ENCODE measurements at places on chromosomes 11 and 22. TPM values are rescaled to one million over a fixed set of nuclear protein-coding genes. Genes with fewer than 3 reads are reported as not detected.

DNA sequence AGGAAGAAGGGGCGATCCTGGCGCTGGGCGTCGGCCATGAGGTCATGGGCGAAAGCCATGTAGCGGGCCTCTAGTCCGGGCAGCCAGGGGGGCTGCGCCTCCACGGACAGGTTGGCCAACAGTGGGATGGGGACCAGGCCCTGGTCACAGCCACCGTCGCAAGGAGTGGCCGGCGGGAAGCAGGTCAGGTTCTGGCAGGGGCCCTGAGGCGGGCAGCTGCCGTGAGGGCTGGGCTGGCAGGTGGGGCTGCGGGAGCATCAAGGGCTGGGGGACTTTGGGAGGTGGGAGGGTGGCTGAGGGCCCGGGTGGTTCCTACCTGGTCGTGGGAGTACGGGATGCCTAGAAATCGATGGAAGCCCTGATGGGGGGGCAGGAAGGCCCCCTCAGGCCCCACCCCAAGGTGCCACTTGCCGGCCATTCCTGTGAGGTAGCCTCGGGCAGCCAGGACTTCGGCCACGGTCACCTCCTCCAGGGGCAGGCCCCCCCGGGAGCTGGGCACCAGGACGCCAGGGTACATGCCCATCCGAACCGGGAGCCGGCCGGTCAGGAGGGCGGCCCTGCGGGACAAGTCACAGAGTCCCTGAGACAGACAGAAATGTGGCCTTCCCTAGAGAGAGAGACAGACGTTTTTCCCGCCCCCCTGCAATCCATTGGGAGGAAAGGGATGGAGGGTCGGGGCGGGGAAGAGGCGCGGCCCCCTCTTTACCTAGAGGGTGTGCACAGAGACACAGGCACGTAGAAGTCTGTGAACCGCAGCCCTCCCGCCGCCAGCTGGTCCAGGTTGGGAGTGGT, 906 bp downstream of the ARSA start:
- DNase-seq, result no peak

DNA sequence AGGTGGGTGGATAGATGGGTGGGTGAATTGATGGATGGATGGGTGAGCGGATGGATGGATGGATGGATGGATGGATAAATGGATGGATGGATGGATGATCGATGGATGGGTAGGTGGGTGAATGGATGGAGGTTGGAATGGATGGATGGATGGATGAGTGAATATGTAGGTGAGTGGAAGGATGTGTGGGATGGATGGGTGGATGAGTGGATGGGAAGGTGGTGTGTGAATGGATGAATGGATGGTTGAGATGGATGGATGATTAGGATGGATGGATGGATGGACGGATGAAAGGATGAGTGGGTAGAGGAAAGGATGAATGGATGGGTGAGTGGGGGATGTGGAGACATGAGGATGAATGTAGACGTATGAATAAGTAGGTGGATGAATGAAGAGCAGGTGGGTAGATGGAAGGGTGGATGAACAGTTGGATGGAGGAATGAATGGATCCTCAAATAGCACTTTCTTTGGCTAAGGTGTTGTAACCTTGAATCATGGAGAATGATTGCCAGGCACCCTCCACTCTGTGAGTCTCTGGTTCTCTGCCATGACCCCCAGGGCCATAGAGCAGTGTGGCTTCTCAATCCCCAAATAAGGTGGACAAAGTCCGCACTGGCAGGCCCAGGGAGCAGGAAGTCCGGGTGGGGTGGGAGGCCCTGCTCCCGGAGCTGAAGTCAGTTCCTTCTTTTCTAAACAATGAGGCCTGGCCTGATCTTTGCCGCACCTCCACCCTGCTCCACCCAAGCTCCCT, 36.9 kb downstream of the IGF2 start:
- no peak for DNase-seq

DNA sequence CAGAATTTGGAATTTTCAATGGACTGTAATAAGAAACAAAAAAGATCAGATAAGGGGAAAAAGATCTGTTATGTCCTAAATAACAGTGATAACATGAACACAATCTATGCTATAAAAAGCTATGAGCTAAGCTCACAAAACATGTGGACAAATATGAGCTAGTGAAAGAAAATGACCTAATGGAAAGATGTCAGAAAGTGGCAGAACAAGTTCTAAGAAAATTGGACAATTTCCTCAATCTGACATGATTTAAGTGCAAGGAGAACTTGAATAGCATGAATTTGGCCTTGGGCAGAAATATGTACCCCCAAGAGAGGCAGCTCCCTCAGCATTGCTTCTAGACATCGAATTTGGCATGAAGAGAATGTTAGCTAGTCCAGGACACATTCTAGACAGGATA, 212.0 kb upstream of the PGR start:
- DNase-seq, result no peak

GRCh38 chr22:43216738-43217137, 29.8 kb upstream of the TTLL12 start:
- DNase-seq, result no peak

DNA sequence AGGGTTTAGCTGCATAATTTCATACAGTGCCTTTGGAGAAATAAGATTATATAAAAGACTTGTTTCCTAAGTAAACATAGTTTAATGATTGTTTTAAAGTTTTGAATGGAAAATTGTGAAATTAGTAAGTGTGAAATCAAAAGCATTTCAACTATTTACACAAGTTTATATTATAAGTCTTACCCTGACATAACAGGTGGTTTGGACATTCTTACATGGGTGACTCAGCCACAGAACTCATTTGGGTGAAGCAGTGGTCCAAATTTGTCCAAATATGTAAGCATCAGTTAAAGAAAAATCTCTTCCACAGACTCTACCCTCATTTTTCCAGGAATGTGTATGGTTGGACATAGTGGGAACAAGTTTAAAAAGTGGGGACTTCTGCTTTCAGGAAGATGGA, 68.0 kb downstream of the USP47 start:
- DNase-seq, result no peak

- no peak for DNase-seq
Observed at GRCh38 chr11:39777035-39777434, 1682.4 kb downstream of the LRRC4C start.

DNA sequence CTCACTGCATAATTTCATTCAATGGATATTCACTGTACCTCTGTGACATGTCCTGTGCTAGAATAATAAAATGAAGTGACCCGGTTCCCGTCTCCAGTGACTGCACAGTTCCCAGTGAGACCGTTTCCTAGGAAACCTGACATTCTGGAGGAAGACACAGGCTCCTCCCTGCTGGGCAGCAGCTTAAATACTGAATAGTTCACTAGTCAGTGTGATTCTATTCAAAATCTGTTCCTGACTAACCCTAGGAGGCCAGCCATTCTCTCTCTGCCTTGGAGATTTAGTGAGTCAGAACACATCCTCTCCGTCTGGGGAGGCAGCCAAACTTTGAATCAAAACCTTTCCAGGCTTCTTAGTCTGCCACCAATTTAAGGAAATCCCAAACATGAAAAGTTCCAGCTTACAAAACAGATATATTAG, 11.3 kb downstream of the TRIM66 start:
- DNase-seq, result no peak

- no peak for DNase-seq
Observed at GRCh38 chr11:65184146-65184545, 2.4 kb downstream of the CAPN1 start.

DNA sequence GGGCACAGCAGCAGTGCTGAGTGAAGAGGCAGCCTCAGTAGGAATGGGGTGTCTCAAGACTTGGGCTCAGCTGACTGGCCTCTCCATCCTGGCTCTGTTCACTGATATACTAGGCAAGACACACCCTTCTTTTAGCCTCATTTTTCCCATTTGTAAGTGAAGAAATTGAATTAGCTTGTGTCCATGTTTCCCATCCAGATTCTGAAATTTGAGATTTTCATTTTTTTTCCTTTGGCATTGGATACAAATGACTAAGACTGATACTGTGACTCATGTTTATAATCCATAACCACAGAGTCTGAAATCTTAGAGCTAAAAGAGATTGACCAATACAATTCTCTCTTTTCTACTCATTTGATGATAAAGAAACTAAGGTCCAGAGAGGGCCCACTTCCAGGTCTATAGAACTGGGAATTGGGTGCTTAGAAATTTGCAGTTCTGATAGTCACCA, 110.9 kb downstream of the KCNC1 start:
- no peak for DNase-seq

DNA sequence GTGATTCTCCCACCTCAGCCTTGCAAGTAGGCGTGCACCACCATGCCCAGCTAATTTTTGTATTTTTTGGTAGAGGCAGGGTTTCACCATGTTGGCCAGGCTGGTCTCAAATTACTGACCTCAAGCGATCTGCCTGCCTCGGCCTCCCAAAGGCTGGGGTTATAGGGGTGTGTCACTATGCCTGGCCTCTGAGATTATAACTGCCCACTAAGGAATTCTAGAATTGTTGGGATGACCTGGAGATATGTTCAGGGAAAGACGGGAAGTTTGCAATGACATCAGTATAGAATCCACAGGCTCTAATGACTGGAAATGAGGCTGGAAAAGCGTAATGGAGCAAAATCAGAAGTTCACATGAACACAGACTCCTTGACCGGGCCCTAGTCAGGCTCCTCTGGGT, 62.2 kb downstream of the CLMP start:
- DNase-seq, result no peak

The DLG2 gene
- 10.8 TPM for total RNA-seq

The SPA17 gene
- 4.8 TPM for total RNA-seq

The PICK1 gene
- total RNA-seq, result 38.5 TPM

All from omental fat pad (tissue), 4 donors.